Omental fat pad (tissue), 4 donors: ENCODE measurements at places on chromosomes 4 and X.
A peak's percentile ranks its signal among the peaks of the same experiment; 100 is the strongest.

- DNase-seq: no peak
Measured at GRCh38 chrX:19174401-19175025, 52.2 kb upstream of the ADGRG2 start.

- no peak for DNase-seq
Measured at GRCh38 chr4:42331914-42332368, 65.3 kb upstream of the SHISA3 start.

DNA sequence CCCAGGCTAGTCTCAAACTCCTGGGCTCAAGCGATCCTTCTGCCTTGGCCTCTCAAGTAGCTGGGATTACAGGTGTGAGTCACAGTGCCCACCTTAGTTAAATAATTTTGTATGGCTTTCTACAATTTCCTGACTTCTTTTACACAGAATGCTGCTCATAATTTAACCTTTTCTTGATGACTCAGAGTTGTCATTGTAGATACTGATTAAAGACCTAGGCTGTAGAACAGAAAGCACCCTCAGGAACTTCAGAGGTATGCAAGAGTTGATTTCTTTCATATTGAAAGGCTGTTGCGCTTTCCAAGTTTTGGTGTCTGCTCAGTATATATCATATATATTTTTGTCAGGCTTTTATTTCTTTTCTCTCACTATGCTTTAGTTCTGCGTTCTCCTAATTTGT lies 21.1 kb upstream of the GPR34 start:
- DNase-seq: no peak

- no peak for DNase-seq
Measured at GRCh38 chr4:11424000-11424399, 4.7 kb downstream of the HS3ST1 start.

DNA sequence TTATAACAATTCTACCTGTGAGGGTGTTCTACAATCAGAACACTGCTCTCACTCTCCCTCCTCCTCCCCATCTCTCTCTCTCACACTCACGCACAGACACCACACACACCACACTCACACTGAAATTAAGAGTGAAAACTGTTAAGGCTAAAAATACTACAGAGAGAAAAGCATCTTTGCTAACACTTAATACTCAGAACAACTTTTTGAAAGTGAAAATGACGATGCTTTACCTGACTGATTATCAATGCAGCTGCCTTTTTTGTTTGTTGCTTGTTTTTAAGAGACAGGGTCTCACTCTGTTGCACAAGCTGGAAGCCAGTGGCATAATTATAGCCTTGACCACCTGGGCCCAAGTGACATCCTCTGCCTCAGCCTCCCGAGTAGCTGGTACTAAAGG lies 222.4 kb downstream of the APBB2 start:
- DNase-seq: no peak

DNA sequence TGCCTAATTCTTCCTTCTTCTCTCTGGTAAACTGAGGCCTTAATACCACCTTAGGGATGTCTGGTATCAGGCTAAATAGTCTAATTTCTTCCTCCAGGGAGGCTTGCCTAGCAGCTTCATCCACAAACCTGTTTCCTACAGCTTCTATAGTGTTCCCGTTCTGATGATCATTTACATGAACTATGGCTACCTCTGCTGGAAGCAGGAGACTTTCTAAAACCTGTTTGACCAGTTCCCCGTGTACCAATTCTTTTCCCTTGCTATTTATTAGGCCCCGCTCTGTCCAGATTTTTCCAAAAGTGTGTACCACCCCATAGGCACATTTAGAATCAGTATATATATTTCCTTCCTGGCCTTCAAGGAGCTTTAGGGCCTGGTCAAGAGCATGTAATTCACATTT lies 5.8 kb upstream of the USP38 start:
- DNase-seq: no peak

DNA sequence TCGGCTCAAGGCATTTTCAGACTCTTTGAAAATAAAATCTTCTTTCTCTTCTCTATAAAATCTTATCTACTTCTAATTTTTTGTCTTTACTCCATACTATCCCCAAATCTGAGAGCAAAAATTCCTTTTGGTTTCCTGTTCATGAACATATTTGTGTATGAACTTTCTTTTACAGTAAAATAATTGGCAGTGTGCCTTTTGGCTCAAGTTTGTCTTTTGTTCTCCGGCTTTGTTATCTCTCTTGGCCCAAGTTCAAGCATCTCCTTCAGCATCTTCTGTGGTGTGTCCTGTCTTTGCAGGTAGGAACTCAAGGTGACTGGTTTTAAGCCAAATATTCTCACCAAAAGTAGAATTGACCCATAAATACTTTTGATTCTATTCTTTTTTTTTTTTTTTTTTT lies 276.6 kb upstream of the FAT1 start:
- DNase-seq: no peak

DNA sequence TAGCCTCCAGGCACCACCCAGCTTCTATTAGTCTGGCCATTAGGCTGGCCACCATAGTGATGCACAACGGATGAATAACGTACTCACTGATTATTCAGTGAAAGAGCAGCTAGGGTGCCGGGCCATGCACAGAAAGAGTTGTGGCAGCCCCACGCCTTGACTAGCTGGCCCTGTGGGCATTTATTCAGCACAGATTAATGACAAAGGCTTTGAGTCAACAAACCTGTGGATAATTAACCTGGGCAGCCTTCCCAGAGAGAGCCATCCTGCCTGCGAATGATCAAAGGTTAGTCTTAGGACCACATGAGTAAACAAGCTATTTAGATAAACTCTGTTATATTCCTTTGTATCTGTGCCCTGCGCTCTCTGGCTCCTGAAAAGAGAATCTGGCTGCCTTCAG lies 37.2 kb downstream of the MAP9 start:
- DNase-seq: no peak

DNA sequence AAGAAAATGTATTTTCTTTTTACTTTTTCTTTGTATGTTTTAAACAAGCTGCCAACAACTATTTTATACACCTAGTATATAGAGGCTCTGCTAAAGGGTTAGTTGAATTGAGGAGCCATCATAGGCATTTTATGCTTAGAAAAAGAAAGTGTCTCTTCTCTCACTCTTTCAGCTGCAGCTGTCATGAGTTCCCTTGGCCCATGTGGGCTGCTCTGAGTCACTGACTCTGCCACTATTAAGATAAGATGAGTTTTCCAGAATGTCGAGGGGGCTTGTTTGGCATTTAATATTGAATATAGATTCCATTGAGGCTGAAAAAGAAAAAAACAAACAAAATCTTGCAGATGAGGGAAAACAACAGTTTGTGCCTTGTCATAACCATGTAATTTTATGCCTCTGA lies 126.0 kb upstream of the PAQR3 start:
- no peak for DNase-seq

GRCh38 chrX:54044126-54044876 lies at the start of gene PHF8:
Gene PHF8 (minus strand): TSS chrX:54044473. CDS start chrX:54042728, 1,745 bp downstream.
- DNase-seq: peak; percentile 73

- no peak for DNase-seq
Measured at GRCh38 chr4:160403081-160403480, 1300.2 kb downstream of the RAPGEF2 start.

GRCh38 chr4:119781044-119781443 lies 152.4 kb upstream of the PDE5A start:
- no peak for DNase-seq

DNA sequence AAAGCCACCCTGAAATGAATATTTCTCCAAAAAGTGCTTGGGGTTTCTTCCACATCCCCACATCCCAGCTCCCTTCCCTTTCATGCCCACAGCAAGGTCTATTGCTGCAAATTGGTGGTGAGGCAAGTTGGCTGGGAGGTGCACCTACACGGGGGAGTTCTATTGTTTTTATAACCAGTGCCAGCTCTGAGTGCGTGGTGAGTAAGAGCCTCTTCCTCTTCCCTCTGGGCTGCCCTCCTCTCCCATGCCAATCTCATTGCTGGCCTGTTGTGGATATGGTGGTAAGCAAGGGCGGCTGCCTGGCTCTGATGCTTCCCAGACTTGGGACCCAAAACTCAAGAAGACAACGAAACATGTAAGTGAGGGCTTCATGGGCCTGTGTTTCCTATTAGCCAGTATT lies 204.3 kb downstream of the SHROOM3 start:
- no peak for DNase-seq

GRCh38 chr4:163448540-163449203 lies 24.9 kb downstream of the TKTL2 start:
- no peak for DNase-seq

- DNase-seq: no peak
Measured at GRCh38 chr4:123362103-123362502, 34.5 kb upstream of the SPRY1 start.

GRCh38 chrX:78624962-78625909 lies 33.9 kb downstream of the RTL3 start:
- no peak for DNase-seq
